ENCODE measurements at places on chromosomes 7 and 10.

- no peak for DNase-seq
Observed at GRCh38 chr7:87206361-87206760, 13.2 kb downstream of the TMEM243 start.

DNA sequence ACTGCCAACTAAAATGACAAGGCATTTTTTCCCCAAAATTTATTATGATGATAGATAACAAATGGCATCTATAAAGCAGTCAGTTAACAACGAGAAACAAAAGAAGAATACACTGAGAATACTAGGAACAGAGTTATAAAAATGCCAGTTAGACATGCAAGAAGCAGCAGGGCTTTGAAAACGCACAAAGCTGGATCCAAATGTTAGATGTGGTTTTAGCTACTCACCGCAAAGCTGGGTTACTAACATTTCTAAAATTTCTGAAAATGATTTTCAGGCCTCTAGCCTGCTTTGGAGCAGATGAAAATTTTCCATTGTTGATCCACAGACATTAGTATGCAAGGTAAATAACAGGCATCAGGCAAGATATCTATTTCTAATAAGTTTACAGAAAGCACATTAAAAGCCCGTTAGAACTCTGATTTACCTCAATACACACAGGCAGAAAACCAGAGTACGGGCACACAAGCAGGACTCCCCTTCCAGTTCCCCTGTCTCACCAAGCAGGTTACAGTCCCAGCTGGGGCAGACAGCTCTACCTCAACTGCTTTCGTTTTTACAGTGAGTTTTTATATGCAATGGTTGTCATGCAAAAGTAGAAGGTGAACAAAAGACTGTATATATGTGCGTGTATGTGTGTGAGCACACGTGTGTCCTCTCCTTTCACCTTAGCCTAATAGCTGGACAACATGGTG lies 37.9 kb downstream of the GLI3 start:
- DNase-seq = no peak

DNA sequence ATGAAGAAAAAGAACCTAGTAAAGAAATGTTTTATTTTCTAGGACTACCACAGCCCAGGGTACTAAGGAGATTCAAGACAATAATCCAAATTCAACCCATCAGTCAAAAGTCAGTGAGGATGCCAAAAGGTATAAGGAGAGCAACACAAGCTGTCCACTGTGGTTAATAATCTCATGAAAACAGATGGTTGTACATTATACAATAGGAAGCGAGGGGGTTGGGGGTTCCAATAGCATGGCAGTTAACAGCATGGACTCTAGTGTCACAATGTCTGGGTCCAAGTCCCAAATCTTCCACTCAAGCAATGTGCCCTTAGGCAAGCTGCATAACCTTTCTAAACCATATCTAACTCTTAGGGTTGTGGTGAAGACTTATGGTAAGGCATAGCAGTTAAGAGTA lies 35.1 kb downstream of the BRAF start:
- DNase-seq = no peak

- no peak for DNase-seq
Observed at GRCh38 chr7:155394413-155394812, 63.5 kb upstream of the EN2 start.

DNA sequence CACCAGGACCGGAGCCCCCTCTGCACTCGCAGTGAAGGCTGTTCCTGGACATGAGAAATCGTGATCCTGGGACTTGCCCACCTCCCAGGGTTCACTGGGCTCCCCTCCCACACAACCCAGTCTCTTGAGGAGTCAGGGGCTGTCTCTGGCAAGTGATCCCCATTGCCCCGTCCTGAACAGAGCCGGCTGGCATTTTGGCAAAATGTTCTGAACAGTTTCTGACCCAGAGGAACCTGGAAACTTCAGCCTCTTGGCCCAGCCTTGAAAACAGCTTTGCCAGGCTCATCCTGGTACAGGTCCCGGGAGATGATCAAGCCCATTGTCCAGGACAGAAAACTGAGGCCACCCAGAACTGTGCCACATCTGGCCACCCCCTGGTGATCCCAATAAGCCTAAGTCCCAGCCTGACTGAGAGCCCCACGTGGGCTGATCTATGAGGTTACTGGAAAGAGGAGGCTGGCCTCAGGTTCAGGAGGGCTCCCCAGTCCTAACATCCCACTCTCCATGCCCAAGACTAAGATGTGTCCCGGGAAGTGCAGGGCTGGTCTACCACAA lies 115.7 kb downstream of the OAT start:
- DNase-seq = no peak

DNA sequence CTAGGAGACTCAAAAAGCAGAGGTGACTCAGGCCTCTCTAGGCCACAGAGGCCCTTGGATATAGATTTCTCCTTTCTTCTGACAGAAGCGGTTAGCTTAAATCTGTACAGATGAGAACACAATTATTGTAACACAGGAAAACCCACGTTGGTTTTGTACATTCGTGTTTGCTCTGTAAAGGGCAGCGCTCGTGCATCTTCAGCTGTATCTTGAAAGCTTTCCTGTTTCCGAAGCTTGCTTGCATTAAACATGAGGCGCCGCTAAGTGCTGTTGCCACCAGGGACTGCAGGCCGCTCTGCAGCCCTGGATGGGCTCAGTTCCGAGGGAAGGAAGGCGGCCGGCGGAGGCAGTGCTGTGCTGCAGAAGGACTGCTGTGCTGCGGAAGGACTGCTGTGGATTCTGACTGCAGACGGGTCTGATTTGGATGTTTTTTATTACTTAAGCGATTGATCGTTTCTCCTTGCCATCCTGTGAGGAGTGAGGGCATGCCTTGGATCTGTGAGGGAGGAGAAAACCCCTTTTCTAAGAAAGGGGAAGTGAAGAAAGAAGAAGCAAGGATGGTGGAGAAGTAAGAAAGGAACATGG lies 53.3 kb downstream of the FHIP2A start:
- peak; percentile 16 for DNase-seq

DNA sequence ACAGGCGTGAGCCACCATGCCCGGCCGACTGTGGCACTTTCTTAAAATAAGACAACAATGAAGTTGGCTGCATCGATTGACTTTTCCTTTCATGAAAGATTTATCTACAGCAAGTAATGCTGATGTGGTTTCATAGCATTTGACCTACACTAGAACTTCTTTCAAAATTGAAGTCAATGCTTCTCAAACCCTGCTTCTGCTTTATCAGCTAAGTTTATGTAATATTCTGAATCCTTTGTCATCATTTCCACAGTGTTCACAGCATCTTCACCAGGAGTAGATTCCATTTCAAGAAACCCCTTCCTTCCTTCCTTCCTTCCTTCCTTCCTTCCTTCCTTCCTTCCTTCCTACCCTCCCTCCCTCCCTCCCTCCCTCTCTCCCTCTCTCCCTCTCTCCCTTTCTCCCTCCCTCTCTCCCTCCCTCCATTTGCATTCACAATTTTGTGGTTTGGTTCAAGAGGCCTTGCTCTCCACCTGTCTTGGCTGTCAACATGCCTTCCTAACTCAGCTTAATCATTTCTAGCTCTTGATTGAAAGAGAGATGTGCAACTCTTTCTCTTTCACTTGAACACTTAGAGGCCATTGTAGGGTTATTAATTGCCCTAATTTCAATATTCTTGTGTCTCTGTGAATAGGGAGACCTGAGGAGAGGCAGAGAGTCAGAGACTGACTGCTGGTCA lies 52.1 kb downstream of the HDAC9 start:
- no peak for DNase-seq

DNA sequence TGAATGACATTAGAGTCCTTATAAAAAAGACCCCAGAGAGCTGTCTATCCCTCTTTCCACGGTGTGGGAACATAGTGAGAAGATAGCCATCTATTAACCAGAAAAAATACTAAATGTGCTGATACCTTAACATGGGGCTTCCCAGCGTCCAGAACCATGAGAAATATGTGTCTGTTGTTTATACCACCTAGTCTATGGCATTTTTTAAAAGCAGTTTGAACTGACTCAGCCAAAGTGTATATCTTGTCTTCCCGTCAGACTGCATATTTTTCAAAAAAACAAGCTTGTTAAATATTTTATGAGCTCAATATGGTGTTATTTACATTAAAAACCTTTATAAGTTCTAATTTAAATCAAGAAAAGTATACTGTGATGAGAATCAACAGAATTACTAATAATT lies 255.3 kb downstream of the HGF start:
- no peak for DNase-seq

DNA sequence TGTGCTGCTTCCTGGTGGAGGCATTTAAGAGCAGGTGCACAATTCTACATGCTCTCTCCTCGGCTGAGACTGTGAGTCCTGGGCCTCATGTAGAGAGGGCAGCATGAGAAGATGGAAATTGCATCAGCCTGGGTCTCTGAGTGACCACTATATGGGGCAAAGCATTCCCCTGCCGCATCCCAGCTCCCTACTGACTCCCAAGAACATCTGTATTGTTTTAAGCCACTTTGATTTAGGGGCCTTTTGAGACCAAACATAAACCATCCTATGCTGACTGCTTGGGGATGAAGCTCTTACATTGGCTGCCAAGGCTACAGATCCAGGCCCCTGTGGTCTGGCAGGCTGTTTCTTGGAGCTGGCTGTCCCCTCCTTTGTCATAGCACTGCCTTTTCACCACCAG lies 101.3 kb upstream of the TBX20 start:
- no peak for DNase-seq

DNA sequence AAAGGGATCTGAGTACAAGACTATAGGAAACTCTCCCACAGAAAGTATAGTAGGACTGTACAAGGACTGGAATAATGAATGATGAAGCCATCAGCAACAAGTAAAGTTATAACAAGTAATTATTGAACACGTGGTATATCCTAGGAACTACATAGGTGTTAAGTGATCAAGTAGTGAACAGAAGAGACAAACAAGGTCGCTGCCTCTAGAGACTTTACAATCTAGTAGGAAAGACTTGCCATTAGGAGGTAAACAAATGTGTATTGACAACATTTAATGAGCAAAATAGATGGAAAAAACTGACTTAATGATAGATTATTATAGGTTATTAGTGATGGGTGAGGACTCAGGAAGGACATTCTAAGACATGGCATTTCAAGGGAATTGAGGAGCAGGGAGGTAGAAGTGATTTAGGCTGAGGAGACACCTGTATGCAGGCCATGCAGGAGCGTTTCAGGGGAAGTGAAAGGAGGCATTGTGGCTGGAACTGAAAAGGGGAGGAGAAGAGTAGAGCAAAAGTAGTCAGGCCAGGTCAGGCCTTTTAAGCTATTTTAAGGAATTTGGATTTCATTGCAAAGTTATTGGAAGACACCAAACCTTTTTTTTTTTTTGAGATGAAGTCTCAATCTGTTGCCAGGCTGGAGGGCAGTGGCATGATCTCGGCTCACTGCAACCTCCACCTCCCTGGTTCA lies 8.5 kb upstream of the GLCCI1 start:
- DNase-seq = no peak

GRCh38 chr7:133491846-133492652 lies 239.2 kb downstream of the EXOC4 start:
- no peak for DNase-seq

GRCh38 chr10:112490545-112490944 lies 43.5 kb downstream of the VTI1A start:
- no peak for DNase-seq

- DNase-seq = no peak
Observed at GRCh38 chr10:44805466-44806210, 105.5 kb upstream of the TMEM72 start.

GRCh38 chr7:13028036-13028824 lies 340.8 kb downstream of the ARL4A start:
- no peak for DNase-seq

- DNase-seq = no peak
Observed at GRCh38 chr7:137913985-137914384, 67.2 kb upstream of the DGKI start.

GRCh38 chr10:15712883-15713282 lies 6.8 kb downstream of the ITGA8 start:
- DNase-seq = no peak

DNA sequence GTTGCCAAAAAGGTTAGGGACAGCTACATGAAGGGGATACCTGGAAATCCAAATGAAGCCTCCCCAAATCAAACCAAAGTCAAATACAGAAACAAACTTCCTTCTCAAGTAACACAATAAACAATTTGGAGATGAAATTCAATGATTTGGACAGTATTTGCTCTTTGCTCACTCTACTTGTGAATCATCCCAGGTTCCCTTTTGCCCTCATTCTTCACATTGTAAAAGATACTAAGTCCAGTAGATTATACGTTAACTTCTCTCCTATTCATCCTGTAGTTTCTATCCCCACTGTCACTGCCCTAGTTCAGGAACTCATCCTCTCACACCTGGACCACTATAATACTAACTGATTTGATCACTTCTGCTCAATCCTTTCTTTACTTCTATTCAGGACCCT lies 28.3 kb downstream of the FZD1 start:
- DNase-seq = no peak

DNA sequence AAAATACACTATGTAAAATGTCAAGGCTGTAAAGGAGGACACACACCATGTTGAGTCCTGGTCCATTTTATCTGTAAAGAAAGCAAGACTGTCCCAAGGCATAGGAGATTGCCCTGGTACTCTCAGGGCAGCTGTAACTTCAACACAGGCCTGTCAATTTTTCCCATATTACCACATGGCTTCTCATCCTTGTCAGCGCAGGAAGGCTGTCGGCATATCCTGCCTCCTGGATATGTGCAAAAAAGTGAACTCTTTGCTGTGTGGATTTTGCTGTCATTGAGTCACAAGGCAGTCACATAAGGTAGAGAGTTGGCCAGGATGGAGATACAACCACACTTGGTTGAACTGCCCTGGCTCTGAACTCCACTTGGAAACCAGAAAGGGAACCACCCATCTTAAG lies 8.7 kb downstream of the DUSP5 start:
- no peak for DNase-seq

- DNase-seq = no peak
Observed at GRCh38 chr7:44470135-44470479, 20.4 kb downstream of the NUDCD3 start.

DNA sequence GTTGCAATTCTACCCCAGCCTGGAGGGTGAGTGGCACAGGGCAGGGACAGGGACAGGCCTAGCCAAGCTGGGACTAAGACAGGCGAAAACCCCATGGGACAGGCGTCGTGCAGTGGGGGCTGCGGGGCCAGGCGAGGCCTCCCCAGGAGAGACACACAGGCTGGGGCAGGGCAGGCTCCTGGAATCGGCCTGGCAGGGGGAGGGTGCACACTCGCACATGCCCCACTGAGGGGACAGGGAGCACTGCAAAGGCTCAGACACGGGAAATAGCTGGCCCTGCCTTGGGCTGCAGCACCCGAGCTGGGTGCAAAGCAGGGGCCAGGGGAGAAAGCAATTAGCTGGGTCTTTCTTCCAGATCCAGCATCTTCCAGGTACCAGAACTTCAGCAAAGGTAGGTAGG lies 10.4 kb downstream of the LAT2 start:
- no peak for DNase-seq

- DNase-seq = no peak
Observed at GRCh38 chr10:12796401-12797160, 204.9 kb downstream of the CCDC3 start.

GRCh38 chr7:103704701-103705100 lies 258.7 kb upstream of the SLC26A5 start:
- DNase-seq = no peak

- DNase-seq = no peak
Observed at GRCh38 chr10:28954211-28954610, 276.9 kb downstream of the BAMBI start.

GRCh38 chr7:137579913-137580640 lies 236.5 kb upstream of the PTN start:
- DNase-seq = no peak
